ENCODE measurements at places on chromosomes 2 and 18. TPM values are rescaled to one million over a fixed set of nuclear protein-coding genes. Genes with fewer than 3 reads are reported as not detected.

- DNase-seq = no peak
- no peaks in the 10 kb centered on the region for H3K27me3 ChIP-seq
- H3K27ac ChIP-seq = no peak overlapping the region
- no peaks in the 10 kb centered on the region for H3K36me3 ChIP-seq
- no peaks in the 10 kb centered on the region for H3K4me1 ChIP-seq
- no peak overlapping the region for H3K4me3 ChIP-seq
Observed at GRCh38 chr2:133352719-133353118, 215.5 kb downstream of the NCKAP5 start.

Gene IL37
- total RNA-seq = not detected

Gene DUSP2
- 340 TPM for total RNA-seq

- no peaks in the 10 kb centered on the region for H3K4me1 ChIP-seq
- DNase-seq = no peak
- no peaks in the 10 kb centered on the region for H3K36me3 ChIP-seq
- no peak overlapping the region for H3K27ac ChIP-seq
- H3K4me3 ChIP-seq = no peak overlapping the region
Observed at GRCh38 chr2:35803126-35803525, 552.5 kb upstream of the CRIM1 start.

- H3K36me3 ChIP-seq = peaks cover 3% of the 10 kb centered on the region
- H3K4me3 ChIP-seq = no peak overlapping the region
- DNase-seq = no peak
- no peak overlapping the region for H3K27ac ChIP-seq
- peaks cover 61% of the 10 kb centered on the region for H3K4me1 ChIP-seq
Observed at GRCh38 chr2:53960476-53960875, 10.3 kb downstream of the PSME4 start.

DNA sequence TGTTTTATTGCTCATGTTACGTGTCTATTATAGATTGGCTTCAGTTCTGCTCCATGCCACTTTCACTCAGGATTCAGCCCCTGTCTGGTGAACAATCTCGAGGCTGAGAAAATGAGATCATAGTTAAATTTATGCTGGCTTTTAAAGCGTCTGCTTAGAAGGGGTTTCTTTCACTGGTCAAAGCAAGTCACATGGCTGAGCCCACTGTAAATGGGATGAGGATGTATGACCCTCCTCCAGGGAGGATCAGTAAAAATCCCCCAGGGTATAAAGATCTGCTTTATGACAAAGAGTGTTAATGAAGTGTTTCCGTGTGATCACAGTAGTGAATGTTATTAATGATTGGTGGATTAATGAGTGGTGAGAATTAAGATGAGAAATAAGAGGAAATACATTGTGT is 6.2 kb upstream of the PLCL1 start:
- no peak overlapping the region for H3K4me3 ChIP-seq
- H3K27me3 ChIP-seq = peaks cover 20% of the 10 kb centered on the region
- DNase-seq = no peak
- no peak overlapping the region for H3K27ac ChIP-seq

Gene UGT1A5
- total RNA-seq = not detected

DNA sequence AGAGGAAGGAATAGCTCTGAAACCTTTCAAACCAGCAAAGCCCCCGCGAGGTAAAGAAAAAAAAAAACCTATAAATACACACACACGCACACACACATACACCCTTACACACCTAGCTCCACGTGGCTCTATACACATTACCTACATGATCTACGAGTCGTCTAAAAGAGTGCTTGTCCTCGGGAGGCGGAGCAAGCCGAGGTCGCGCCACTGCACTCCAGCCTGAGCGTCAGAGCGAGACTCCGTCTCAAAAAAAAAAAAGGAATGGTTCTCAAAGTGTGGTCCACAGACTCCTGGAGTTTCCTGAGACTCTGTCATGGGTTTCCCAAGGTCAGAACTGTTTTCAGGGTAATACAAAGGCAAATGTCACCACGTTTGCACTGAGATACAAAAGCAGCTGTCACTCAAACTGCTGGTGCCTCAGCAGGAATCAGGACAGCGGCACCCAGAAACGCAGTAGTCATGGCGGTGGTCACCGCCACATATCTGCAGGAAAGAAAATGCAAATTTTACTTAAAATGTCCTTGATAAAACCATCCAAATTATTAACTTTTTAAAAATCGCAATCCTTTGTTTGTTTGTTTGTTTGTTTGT is 130.0 kb upstream of the GPC1 start:
- H3K4me1 ChIP-seq = no peaks in the 10 kb centered on the region
- no peaks in the 10 kb centered on the region for H3K36me3 ChIP-seq
- no peaks in the 10 kb centered on the region for H3K27me3 ChIP-seq
- no peak for DNase-seq

Gene CRACDL
- 0.79 TPM for total RNA-seq

- H3K27ac ChIP-seq = no peak overlapping the region
- no peak for DNase-seq
- no peak overlapping the region for H3K4me3 ChIP-seq
Observed at GRCh38 chr2:26493566-26493965, 15.6 kb upstream of the OTOF start.

- no peak for DNase-seq
- H3K27ac ChIP-seq = no peak overlapping the region
- no peaks in the 10 kb centered on the region for H3K36me3 ChIP-seq
- H3K27me3 ChIP-seq = peaks cover 24% of the 10 kb centered on the region
- H3K4me3 ChIP-seq = no peak overlapping the region
Observed at GRCh38 chr2:46276642-46277041, 20.6 kb upstream of the EPAS1 start.

Gene FIGN
- not detected for total RNA-seq

Gene SPAG16
- total RNA-seq = 8.2 TPM

Gene PJVK
- total RNA-seq = 8.7 TPM
